Purkinje cell (primary cell): ENCODE measurements at places on chromosomes 12 and 14. TPM values are rescaled to one million over a fixed set of nuclear protein-coding genes. Genes with fewer than 3 reads are reported as not detected.

GARIN6 gene
- polyA plus RNA-seq: 0.91 and 2.3 TPM in 2 replicates

GPRC5D gene
- polyA plus RNA-seq: not detected in 2 replicates

UBR7 gene
- polyA plus RNA-seq: 18.4 and 19.4 TPM in 2 replicates

NINJ2 gene
- polyA plus RNA-seq: 0.92 and 2.6 TPM in 2 replicates

ASB2 gene
- polyA plus RNA-seq: not detected in 2 replicates

PRDM4 gene
- 7.6 and 7.9 TPM in 2 replicates for polyA plus RNA-seq

TMEM119 gene
- not detected in 2 replicates for polyA plus RNA-seq

KRT75 gene
- polyA plus RNA-seq: not detected in 2 replicates

SIX4 gene
- 0.12 and 1.6 TPM in 2 replicates for polyA plus RNA-seq

PIGH gene
- 56.1 and 69.2 TPM in 2 replicates for polyA plus RNA-seq

RNU6-8 gene
- not detected in 2 replicates for polyA plus RNA-seq

CLEC4E gene
- not detected in 2 replicates for polyA plus RNA-seq

TMCC3 gene
- 6.9 and 9.9 TPM in 2 replicates for polyA plus RNA-seq

SSPN gene
- polyA plus RNA-seq: 4.0 and 6.6 TPM in 2 replicates

SLC5A8 gene
- 0.16 TPM in 1 of 2 replicates, not detected in the other for polyA plus RNA-seq

MSI1 gene
- 0.73 and 1.0 TPM in 2 replicates for polyA plus RNA-seq

ATL1 gene
- 204 and 300 TPM in 2 replicates for polyA plus RNA-seq

TMEM179 gene
- polyA plus RNA-seq: 8.6 and 19.7 TPM in 2 replicates

INHBE gene
- polyA plus RNA-seq: 0.15 and 0.65 TPM in 2 replicates

BMAL2 gene
- polyA plus RNA-seq: 0.83 TPM in 1 of 2 replicates, not detected in the other

HOXC13 gene
- polyA plus RNA-seq: not detected in 2 replicates

KRT5 gene
- not detected in 2 replicates for polyA plus RNA-seq
